ELF-1 (cell line): ENCODE measurements at places on chromosomes 2 and 18.

DNA sequence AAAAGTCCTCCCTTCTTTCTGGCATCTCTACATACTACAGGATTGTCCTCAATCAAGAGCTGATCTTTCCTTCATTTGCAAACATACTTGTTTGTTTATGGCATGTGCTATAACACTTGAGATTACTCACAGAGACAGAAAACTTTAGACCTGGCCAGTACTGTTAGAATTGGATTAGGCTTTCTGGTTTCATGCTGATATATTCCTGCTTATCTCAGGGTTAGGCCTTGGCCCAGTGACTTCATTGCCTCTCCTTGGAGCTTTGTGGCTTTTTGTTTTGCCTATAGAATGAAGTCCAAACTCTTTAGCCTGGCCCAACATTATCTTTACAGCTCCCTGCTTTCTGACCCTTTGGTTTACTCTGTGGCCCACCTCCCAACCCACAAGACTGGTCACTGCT, 363.3 kb downstream of the ALK start:
- DNase-seq, result no peak

DNA sequence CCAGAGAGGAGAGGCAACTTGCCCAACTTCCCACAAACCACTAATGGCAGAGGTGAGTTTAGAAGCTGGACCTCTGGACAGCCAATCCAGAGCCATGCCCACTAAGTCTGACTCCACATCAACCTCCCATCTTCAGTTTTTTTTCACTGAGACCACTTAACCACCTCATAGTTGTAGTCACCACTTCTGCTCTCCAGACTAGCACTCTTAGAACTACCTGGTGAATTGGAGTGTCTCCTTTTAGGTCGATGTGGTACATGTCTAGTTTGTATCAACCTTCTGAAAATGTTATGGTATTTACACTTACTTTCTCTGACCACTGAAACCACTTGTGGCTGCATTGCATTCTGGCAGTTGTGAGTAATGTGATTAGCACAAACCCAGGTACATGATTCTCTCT, 743.6 kb upstream of the FANCL start:
- no peak for DNase-seq

GRCh38 chr18:79077181-79077580, 8.0 kb downstream of the ATP9B start:
- DNase-seq, result no peak

DNA sequence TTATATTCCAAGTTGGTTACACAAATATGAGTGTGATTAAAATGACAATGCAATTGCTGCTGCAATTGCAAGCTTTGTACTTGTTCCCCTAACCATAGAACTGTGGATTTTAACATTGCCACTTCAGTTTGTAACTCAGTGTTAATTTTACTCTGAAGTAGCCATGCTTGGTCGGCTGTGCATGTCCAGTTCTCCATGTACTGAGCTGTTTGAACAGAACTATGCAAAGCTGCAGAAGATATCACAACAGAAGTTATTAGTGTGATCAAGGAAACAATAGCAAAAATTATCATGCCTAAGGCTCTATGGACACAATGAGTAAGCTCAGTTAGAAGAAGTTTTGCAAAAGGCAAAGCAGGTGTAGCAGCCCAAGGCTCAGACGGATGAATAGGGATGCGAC, 45.3 kb downstream of the CXCR4 start:
- DNase-seq, result no peak

DNA sequence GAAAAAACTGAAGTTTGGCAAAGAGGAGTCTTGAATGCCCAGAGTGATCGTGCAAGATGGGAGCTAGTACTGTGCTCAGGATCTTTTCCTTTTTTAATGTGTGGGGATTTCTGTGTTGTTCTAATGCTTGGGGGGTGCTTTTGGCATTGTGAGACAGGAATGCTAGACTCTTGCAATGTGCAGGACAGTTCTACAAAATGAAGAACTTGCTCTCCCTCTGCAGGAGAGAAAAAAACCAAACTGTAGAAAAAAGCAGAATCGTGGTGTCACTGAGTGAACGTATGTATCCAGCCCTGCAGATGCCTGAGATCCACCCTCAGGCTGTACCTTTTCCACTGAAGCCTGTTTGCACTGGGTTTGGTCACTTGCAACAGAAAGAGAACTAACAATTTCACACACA, 12.1 kb upstream of the TTC39C start:
- no peak for DNase-seq

GRCh38 chr2:80105015-80105640, 199.4 kb downstream of the LRRTM1 start:
- DNase-seq, result no peak

- DNase-seq, result no peak
Observed at GRCh38 chr2:62054916-62055450, 140.9 kb upstream of the B3GNT2 start.

- DNase-seq, result no peak
Observed at GRCh38 chr2:241025639-241026038, 27.2 kb downstream of the SNED1 start.

DNA sequence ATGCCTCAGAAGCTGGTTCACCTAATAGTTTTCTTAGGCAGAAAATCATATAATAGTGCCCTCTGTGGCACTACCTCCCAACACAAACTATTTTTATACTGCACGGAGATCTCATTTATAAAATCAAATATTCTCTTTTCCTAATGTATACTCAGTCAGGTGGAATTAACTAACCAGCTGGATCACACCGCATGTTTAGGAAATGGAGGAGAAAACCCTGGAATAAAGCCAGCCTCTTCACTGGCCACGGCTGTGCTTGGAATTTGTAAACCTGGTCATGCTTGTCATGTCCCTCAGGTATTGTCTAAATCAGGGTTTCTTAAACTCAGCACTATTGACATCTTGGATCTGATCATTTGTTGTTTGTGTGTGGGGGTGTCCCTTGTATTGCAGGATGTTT, 85.6 kb downstream of the DOCK10 start:
- no peak for DNase-seq

- DNase-seq, result no peak
Observed at GRCh38 chr2:45299361-45299760, 290.1 kb upstream of the SIX2 start.

- peak; percentile 85 for DNase-seq
Observed at GRCh38 chr18:59272891-59273758, at the start of gene RAX. RAX (minus strand) TSS chr18:59273454; CDS start chr18:59273206, 248 bp downstream.

DNA sequence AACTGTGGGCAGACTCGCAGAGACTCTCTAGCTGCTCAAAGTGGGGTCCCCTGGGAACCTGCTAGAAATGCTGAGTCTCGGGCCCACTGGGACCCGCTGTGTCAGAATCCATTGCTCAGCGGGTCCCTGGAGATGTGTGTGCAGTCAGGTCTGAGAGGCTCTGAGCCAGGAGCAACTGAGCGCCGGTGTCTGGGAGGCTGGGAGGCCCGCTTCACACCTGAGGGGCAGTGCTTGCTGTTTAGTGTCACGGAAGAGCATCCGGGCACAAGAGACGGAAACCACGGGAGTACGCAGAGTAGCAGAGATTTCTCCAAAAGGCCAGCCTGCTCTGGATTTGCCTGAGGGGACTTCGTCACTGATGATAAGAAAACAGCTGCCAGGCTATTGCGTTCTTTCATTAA, 70.1 kb downstream of the EDAR start:
- DNase-seq, result no peak

GRCh38 chr2:240248721-240249422, 108.4 kb upstream of the OTOS start:
- DNase-seq, result no peak

DNA sequence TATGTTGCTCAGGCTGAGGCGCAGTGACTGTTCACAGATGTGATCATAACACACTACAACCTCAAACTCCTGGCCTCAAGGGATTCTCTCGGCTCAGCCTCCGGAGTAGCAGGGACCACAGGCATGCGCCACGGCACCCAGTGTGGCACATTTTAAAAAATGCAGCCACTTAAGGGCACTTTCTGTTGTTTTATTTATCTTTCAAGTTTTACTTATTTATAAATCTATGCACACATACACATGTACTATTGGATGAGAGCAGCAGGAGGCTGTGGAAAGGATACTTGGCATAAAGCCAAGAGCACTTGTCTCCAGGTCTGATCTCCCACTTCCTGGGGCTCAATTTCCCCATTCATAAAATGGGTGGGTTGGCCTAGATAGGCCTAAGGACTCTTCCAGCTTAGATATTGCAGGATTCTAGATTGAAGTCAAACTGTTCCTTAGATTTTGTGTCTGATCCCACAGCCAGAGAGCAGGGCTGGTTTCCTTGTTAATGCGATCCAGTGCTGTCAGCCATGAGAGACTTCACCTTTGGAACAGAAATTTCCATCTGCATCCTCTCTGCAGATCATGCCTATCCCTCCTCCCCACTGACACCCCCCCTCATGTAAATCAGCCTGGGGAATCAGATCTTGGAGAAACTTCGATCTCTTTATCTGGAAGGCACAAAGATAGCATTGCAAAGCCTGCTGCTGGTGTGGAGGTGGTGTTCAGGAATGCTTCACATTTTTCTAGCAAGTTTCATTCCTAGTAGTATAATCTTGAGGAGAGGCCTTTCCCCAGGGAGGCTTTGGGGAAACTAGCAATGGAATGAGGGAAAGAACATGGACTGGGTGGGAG, 24.7 kb downstream of the PCBP1 start:
- peak; percentile 44 for DNase-seq

- DNase-seq, result no peak
Observed at GRCh38 chr2:37809525-37809924, 115.6 kb upstream of the RMDN2 start.

DNA sequence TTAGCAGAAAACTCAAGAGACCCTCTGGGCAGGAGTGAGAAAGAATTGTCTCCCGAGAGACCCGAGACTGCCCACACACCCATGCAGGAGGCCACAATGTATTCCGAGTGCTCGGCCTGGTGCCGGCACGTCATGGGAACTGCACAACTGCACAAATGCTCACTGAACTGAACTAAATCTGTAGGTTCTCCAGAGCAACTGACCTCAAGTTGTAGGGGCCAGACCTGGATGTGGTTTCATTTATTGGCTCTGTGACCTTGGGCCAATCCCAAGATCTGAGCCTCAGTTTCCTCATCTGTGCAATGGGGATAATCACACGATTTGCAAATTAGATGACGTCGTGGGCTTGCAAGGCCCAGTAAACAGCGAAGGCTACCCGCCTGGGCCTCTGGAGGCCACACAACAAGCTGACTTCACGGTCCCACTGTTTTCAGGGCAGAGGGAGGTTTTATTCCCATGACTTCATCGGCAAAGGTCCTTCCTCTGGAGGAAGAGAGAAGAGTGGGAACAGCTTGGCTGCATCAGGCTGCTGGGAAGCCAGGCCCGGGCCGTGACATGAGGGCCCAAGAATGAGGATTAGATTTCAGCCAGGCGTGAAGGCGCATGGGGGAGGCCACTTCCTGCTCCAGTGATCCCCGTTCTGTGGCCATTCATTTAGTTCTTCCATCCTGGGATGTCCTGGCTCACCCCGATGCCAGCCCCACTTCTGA, 3.6 kb upstream of the ERFE start:
- no peak for DNase-seq

GRCh38 chr2:17573085-17573803, 32.7 kb downstream of the VSNL1 start:
- DNase-seq, result no peak

DNA sequence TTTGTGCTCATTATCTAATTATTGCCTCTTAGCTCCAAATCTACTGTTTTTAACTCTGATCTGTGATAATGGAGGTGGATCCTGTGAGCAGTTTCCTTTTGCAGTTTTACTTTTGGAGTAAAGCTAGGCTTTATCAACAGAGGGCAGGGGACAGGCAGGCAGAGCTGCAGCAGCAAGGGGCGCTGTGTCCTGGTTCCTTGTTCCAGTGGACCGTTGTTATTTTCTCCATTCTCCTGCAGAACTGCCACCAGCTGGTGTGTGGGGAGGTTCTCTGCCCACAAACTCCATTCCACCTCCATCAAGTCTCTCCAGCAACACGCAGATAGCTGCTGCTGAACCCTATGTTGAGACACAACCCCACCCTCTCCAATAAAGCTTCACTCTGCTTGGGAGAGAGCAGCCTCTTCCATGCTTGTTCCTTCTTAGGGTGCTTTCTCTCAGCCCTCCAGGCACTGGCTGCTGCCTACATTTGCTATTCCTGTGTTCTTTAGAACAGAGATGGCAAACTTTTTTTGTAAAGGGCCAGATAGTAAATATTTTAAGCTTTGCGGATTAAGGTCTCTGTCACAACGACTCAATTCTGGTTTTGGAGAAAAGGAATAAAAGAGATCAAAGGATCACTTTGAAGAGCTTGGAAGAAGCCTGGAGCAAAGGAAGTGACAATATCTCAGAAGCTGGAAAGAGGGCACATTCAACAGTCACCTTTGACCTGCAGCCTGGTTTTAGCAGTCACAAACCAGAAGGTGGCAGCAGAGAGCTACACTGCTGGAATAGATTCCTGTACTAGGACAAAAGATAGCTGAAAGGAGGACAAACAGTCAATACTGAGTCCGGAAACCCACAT, 208.8 kb downstream of the CCDC178 start:
- DNase-seq, result peak; percentile 82

DNA sequence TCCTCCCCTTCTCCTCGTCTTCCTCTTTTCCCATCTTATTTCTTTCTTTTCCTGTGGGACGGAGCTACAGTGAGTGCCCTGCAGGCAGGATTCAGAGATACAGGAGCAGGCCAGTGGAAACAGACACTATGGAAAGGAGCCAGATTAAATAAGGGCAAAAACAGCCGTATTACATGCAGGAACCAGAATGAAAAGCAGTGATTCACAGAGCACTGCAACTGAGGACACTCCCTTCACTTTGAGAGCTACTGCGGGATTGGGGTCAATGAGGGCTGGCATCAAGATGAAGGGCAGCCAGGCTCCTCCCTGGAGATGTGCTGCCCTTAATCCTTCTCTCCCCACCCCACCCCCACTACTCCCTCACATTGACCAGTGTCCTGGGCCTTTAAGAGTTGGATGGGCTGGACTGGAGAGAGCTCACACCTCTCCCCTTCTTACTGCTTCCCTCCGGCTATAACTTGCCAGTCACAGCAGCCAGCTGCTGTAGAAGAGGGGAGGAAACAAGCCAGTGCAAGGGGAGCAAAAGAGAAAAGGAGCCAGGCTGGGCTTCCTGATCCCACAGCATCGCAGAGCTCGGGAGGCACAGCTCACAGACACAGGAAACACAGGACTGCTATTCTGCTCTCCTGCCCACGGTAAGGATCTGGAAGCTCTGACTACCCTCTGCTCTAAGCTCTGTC, at the start of gene PLCD4:
PLCD4 (plus strand) TSS at position 464 of the 680 bp plus-strand sequence. CDS start 7,841 bp downstream, outside the sequence.
- peak; percentile 90 for DNase-seq

DNA sequence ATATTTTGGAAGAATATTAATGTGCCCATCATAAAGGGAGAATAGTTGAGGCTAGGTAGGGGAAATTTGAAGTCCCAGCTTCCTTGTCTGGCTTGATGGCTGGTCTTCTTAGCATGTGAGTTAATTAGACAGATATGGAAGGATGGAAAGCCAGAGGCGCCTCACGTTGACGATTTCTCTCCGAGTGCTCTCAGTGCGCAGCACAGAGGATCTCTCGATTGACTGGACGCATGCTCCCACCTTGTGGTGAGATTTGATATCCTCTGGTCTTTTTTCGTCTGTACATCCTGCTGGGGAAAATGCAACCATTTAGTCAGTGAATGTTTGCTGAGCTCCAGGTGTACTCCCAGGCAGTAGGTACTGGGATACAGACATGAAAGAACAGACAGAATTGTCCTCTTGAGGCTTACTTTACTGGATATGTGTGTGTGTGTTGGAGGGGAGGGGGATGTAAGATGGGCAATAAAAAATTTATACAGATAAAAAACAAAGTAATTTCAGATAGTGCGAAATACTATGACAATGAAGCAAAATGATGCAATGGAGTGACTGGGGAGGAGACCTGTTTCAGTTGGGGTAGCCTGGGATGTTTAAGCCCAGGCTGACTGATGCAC, 66.9 kb upstream of the ZNG1B start:
- peak; percentile 76 for DNase-seq
